ENCODE measurements at places on chromosomes 4 and X.

DNA sequence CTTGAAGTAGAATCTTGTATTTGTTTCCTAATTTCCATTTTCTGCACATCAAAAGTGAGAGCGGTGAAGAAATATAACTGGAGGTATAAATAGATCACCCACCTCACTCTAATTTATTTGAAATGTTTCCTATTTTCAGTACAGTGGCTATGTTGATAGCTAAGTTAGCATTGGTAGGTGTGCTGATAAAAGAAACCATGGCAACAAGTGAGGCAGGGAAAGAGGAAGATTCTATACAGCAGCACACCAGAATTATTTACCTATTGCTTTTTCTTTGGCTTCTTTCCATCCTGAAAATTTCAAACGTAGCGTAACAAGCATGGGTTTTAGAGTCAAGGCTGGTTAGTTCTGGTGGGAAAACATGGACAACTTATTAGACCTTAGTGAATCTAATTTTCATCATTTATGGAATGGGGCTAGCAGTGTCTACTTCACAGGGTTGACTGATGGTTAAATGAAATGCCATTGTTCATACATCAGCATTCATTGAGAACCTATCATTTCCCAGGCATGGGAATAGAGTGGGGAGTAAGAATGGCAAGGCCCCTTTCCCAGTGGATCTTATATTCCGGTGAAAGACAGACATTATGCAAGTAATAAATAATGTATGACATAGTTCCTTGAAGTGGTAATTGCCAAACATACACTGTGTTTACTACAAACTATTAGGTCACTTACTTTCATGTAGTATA is 30.6 kb upstream of the CTSO start:
- no peak for DNase-seq

DNA sequence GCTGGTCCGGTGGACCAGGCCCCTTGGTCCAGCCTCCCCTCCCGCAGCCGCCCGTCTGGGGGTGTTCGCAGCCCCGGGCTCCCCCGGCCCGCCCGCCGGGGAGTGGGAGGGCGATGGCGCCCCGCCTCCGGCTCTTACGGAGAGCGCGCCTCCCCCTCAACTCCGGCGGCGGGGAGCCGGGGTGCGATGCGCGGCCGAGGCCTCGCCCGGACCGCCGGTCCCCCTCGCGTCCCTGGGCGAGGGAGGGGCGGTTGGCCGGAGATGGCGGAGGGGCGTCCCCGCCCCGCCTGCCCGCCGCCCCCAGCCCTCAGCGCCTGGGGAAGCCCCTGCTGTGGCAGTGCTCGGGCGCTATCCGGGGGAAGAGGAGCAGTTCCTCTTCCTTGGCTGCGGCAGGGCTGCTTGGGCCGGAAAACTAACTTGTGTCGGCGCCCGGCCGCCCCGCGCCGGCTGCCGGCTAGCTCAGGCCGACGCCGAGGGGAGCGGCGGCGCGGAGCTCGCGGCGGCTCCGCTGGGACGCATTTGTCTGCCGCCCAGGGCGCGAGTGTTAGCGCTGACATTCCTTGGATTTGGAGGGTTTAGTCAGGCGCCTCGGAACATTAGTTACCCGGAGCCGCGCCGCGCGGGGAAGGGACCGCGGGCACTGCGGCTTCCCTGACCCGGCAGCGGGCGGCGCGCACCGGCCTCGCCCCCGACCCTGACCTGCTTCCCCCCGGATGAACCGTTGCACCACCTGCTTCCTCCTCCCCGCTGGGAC is 994 bp downstream of the GALNT7 start:
- DNase-seq: peak; percentile 57

DNA sequence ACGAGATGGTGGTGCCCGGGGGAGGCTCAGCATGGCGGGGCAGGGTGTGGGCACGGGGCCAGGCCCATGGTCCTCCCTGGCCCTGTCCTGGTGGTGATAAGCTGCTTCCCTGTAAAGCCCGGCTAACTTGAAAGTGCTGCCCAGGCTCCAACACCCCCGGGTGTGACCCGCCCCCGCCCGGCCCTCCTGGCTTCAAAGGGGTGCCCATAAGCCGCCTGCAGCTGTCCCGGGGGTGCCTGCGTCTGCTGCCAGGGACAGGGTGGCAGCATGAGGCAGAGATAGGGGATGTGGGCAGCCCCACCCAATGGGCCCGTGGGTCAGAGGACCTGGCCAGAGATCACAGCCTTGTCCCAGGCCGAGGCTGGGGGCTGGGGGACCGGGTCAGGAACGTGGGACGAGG is 18.1 kb downstream of the FGFRL1 start:
- DNase-seq: no peak

DNA sequence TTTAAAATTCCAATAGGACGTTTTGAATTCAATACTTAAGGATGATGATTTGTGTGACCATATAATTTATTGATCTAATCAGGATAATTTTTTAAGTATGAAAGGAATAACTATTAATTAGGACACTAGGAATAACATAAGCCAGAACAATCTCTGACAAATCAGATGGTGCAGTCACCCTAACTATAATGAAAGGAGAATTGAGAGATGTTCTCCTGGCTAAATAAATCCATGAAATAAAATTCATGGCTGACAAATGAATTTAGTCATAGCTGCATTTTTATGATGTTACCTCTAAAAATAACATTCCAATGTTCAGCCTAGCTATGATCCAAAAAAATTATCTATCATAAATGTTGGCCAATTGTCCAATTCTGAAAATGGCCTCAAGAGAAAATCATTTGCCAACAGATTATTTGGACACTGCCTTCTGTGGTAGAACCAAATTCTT is 190.6 kb upstream of the NEIL3 start:
- peak; percentile 82 for DNase-seq

DNA sequence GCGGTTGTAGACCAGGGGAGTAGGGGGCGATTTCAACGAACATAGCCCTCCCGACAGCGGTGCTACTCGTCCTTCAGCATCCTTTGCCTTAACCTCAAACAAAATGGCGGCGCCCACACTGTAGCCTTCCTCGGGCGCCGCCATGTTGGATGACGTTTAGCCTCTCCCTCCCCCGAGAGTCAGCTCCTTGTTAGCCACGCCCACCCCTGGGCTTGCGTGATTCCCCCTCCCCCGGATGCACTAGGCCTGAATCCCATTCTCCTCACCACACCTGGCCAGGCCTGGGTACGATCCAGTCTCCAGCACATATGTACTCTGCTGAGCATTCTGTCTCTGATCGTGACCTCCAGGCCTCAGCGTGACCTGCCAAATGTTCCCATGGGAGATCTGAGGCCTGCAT is 49.0 kb upstream of the ZNF157 start:
- peak; percentile 30 for DNase-seq

GRCh38 chr4:111450867-111451266 is 694.4 kb upstream of the FAM241A start:
- no peak for DNase-seq

GRCh38 chr4:185405296-185405999 is 8.8 kb downstream of the ANKRD37 start:
- DNase-seq: no peak

- DNase-seq: no peak
Observed at GRCh38 chr4:2070421-2071251, 11.5 kb downstream of the NAT8L start.

DNA sequence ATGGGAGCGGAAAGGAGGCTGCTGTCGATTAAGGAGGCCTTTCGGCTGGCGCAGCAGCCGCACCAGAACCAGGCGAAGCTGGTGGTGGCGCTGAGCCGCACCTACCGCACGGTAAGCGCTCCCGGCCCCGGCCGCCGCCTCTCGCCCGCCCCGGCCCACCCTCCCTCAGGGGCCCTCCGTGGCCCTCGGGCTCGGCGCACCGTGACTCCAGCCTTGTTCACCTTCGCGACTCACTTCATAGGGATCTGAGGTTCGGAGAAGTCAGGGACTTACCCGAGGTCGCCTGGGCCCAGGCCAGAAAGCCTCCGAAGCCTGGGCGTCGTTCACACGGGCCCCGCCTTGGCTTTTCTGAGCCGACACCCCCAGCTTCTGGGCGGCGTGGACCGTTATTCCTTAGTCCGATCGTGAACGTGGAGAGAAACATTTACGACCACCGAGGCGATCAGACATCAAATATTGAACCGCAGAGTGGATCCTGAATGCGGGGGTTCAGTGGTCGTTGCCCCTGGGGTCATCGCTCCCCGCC is 362 bp downstream of the NCAPG start:
- DNase-seq: peak; percentile 13

DNA sequence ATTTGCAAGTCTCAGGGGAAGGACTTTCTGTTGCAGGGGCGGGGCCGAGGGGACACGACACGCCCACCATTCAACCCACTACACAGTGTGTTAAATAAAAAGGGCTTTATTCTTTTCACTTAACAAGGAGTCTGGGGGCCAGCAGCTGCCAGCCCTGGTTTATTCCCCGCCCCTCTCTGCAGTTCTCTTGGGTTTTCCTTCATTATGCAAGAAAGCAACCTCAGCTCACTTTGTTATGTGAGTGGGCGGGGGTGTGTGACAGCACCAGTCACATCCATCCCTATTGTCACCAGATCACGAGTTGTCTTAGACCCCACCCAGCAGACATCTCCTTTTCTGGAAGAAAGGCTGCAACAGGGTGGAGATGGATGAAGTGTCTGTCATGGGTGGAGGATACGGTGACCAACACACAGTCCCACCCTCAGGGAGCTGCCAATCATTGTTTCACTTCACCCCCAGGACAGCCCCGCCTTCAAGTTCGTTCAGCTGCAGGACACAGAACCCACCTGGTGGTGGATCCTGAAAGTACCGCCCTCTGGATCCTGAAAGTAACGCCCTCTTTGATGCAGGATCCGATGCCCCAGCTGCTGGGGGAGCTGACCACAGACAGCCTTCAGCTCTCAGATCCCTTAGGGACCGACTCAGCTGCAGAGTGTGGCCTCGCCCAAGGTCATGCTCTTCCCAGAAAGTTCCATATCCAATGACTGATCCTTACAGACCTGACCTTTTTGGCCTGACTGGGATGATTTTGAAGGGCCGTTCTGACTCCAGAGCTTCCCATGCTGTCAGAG is 79.6 kb downstream of the SMIM20 start:
- DNase-seq: no peak

DNA sequence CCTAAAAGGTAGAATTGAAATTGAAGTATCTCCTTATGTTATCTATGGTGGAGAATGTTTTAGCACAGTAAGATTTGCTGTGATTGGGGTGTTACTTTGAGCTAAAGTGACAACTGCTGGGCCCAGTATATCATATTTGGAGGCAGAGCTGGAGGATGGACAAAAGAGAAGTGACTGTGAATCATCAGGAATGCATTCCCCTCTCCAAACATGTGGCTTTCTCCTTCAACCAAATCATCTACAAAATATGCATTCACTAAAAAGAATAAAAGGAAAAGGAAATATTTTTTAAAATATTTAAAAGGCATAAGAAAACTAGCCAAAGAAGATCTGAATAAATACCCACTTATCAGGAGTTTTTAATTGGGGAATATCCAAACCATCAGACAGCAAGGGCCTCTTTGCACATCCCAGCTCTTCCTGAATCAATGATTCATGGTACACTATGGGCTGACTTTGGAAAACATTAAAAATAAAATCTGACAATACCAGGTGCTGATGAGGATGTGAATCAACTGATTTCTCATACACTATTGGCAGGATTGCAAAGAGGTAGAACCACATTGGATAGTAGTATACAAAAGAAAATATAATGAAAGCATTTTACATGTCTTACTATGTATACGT is 671.7 kb upstream of the NR3C2 start:
- peak; percentile 82 for DNase-seq

DNA sequence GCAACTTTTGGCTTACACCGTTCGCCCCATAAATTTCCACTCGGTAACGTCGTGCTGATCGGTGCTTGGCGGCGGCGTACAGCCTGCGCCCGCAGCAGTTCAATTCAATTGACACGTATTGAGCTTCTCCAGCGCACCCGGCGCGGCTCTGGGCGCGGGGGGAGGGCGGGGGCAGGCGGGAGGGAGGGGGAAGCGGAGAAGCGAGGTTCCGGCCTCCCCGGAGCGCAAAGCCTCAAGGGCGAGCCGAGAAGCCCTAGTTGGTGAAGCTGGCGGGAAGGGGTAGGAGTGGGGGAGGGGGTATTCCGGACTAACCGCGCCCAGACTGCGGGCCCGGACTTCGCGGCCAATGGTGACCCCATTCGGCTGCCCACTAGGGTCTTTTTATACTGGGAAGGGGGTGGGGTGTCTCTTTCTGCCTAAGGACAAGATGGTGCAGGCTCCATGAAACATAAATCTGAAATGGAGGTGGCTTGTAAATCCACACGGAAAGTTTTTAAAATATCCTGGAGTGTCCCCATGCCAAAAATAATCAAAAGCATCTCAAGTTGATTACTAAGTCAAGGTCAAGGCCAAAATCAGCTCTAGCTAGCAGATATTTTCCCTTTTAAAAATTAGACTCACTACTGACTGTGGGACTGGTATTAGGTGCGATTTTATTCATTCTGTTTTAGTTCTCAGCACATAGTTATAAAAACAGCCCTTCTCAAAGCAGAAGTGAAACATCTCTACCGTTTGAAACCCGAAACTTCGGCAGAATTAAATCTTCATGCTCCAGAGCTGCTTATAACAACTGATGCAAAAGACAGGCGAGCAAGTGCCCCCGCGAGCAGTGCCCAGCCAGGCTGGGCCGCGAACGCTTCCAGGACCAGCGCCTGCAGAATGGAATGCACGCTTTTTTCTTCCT is 1.5 kb upstream of the BCOR start:
- DNase-seq: no peak

DNA sequence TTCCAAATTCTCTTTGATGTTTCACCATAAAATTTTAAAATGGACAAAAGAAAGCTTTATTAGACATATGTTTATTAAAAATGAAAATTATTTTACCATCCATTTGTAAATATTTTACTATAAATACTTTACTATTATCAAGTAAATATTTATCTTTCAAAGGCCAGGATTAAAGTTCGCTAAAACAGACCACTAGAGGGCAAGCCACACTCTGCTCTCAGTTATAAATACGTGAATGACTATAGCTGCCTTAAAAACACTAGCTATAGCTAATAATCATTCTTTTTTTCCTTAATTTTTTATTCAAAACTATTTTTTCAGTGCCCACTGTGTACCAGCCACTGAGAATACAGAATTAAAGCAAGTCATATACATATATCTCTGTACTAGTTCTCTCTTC is 38.6 kb downstream of the UNC5C start:
- no peak for DNase-seq

GRCh38 chr4:79198951-79199587 is 126.8 kb downstream of the NAA11 start:
- DNase-seq: no peak

- DNase-seq: no peak
Observed at GRCh38 chr4:170940043-170940724, 850.4 kb upstream of the AADAT start.

DNA sequence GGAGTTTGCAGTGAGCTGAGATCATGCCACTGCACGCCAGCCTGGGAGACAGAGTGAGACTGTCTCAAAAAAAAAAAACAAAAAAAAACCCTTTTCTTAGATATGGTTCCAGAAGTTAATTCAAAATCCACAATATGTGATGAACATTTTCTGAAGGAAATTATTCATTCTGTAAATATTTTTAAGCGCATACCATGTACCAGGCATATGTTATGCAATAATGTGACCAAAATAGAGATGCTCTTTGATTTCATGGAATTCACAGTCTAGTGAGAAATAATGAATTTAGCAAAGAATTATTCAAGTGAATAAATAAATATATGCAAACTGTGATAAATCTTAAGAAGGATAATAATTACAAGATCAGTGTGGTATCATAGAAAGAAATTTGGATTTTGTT is 174.7 kb downstream of the GC start:
- peak; percentile 6 for DNase-seq

All from AG10803 (cell line).